ENCODE measurements at places on chromosomes 4 and X. TPM values are rescaled to one million over a fixed set of nuclear protein-coding genes. Genes with fewer than 3 reads are reported as not detected.

The CT45A3 gene
- not detected for total RNA-seq

The TAF7L gene
- total RNA-seq = not detected

The GK2 gene
- not detected for total RNA-seq

The ADH1C gene
- 0.08 TPM for total RNA-seq

The FGF5 gene
- total RNA-seq = 2.1 TPM

The PPP2R2C gene
- 0.80 TPM for total RNA-seq

The PNMA5 gene
- not detected for total RNA-seq

The LRIT3 gene
- total RNA-seq = not detected

The KLHL15 gene
- 2.4 TPM for total RNA-seq

The TMEM47 gene
- total RNA-seq = 5.8 TPM

The IL2 gene
- not detected for total RNA-seq

The MID1 gene
- total RNA-seq = 7.6 TPM

The ARMCX1 gene
- total RNA-seq = 19.4 TPM

The GPR173 gene
- total RNA-seq = 0.08 TPM

The PABPC5 gene
- total RNA-seq = not detected

The UNC5C gene
- total RNA-seq = 0.04 TPM

The OTC gene
- not detected for total RNA-seq

The ITM2A gene
- 10.2 TPM for total RNA-seq

The SOX3 gene
- not detected for total RNA-seq

The UGT2B15 gene
- not detected for total RNA-seq

The PAGE4 gene
- not detected for total RNA-seq

All from hair follicular keratinocyte (primary cell).